ENCODE measurements at places on chromosomes 13 and 19.
A peak's percentile ranks its signal among the peaks of the same experiment; 100 is the strongest.

GRCh38 chr19:52343548-52343947 lies 7.5 kb downstream of the ZNF610 start:
- DNase-seq: no peak

- DNase-seq: peak; percentile 83
Measured at GRCh38 chr19:4094761-4095487, 28.2 kb upstream of the ZBTB7A start.

- DNase-seq: no peak
Measured at GRCh38 chr13:44976949-44977583, 12.2 kb downstream of the NUFIP1 start.

- DNase-seq: no peak
Measured at GRCh38 chr13:98480915-98481877, 95.7 kb downstream of the STK24 start.

GRCh38 chr19:2332341-2333026 lies 4.0 kb downstream of the SPPL2B start:
- no peak for DNase-seq

DNA sequence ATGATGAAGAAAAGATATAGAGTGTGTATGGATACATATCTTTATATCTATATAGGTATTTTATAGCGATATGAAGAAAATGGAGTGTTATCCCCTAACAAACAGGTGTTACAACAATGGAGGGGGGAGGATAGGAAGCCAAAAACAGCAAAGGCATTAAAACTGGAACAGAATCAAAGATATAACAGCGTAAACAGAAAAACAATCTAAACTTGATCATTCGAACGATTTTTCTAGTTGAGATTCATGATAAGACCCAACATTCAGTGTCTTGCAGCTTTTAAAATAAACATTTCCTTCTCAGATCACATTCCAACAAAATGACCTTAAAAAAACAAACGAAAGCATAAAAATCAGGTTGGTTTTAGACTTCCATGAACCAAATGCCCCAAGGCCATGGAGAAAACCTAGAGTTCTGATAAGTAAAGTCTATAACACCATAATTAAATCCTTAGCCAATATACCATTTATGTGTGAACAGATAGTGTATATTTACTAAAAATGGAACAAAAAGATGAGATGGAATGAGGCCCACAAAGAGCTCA lies 55.7 kb downstream of the CAB39L start:
- DNase-seq: no peak

DNA sequence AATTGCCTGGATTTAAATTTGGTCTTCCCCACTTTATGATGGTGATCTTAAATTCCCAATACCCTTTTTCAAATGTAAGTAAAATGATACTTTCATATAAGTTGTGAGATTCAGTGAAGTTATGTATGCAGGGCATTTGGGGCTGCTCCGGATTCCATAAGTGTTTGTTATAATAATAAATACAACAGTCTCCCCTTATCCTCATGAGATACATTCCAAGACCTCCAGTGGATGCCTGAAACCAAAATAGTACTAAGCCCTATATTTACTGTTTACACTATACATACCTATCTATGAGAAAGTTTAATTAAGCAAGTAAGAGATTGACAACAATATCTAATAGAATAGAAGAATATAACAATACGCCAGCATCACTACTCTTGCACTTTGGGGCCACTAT lies 2237.8 kb downstream of the PCDH9 start:
- DNase-seq: no peak

DNA sequence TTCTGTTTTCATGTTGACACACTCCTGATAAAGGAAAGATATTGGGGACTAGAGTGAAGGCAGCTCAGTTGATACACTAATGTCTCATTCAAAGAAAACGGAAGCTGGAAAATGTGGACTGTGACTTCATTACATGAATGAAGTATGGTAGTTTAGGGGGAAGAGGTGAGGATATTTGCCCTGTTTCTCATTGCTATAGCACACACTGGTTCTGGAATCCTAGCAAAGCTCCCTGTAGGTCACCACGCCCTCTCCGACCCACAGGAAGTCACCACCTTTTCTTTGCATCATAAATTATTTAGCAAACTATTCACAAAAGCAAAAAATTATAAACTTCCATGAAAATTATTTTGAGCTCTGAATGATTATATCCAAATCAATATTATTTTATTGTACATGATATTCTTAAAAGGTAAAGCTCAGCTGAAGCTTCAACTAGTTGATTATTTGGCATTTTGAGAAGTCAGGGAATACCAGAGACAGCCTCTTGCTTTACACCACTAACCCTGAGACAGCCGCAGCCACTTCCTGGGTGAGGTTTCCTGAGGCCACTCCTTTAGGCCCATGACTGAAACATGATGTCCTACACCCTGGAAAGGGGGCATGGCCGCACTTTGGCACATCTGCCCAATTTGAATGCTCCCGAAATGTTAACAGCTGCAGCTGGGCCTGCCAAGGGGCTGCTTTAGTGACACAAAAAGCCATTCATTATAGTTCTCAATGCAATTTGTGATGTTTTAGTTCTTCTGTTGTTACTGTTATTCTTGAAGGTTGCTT lies 50.0 kb upstream of the WDFY2 start:
- no peak for DNase-seq
